ENCODE measurements at places on chromosomes 5 and 9.

DNA sequence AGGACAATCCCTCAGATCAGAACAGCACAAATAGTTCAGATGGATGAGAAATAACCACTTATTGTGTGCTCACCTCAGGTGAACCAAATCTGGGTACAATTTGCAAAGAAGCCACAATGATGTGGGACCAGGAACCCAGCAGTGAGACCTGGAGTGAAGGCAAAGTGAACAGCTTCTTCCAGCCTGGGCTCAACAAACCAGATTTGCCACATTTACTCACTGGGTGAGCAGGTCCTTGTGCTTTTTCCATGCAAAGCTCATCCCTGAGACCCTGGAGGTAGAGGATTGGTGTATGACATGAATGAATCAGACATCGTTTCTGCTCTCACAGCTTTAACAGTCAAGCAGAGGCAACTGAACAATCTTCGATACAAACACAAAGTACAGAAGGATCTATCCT is 29.1 kb upstream of the GRIA1 start:
- no peak for DNase-seq

- DNase-seq = no peak
Measured at GRCh38 chr5:104016646-104017045, 454.1 kb upstream of the NUDT12 start.

- DNase-seq = no peak
Measured at GRCh38 chr5:109691996-109692395, 2.3 kb downstream of the MAN2A1 start.

DNA sequence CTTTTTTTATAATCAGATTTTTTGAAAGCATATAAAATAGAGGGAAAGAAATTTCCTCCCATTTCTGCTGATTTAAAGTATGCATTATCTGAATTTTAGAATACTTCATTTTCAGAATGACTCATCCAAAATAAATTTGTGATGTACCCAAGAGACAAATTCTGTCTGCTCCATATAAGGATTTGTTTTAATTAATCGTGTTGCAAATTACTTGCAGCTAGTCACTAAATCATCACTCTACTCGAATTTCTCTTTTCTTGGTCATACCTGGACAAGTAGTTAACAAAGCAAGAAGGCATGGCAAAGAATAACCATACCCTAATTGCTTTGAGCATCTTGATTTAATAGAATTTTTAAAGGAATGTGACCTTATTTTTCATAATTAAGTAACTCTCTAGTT is 284.1 kb upstream of the GRAMD2B start:
- DNase-seq = no peak

- DNase-seq = no peak
Measured at GRCh38 chr5:152884006-152884405, 478.9 kb upstream of the NMUR2 start.

DNA sequence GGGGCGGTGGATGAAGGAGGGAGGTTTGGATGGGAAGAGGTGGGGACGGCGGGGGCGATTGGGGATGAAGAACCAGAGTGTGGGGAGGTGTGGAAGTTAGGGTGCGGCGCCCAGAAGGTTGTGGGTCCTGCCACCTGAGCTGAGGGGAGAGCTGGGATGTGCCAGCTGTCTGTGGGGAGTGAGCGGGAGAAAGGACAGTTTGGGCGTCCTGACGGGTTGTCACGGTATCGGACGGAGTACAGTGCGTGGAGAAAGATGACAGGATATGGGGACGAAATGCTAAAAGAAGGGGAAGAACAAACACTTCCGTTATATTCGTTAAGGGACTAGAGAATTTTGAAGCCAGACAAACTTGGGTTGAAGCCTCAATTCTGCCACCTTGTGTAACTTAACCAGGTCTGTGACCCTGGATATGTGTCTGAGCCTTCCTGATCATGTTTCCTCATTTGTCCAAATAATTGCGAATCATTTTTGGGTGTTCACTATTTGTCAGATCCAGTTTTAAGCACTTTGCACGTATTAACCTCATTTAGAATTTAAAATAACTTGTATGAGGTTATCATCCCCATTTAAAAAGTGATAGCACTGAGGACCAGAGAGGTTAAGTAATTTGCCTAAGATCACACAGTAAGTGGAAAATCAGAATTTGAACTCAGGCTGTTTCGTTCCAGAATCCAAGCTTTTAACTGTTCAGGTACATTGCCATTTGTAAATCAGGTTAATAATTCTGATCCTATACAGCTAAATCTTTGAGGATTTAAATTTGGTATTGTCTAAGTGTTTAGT is 689 bp downstream of the CNTRL start:
- DNase-seq = no peak

DNA sequence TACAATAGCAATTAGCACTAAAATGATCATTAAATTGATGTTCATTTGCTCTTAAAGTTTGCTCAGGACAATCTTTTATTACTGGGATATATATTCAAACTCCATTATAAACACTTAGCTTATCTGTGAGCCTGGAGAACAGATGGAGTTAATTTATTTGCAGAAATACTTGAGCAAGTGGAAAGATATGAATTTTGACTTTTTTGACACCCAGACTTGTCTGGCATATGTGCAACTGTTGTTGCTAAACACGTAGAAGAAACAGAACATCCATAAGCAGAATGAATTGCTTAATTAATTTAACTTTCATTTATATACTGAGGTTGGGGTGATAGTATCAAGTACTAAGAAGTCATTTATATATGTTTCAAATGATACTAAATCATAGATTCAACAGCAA is 820.7 kb upstream of the TYRP1 start:
- no peak for DNase-seq

DNA sequence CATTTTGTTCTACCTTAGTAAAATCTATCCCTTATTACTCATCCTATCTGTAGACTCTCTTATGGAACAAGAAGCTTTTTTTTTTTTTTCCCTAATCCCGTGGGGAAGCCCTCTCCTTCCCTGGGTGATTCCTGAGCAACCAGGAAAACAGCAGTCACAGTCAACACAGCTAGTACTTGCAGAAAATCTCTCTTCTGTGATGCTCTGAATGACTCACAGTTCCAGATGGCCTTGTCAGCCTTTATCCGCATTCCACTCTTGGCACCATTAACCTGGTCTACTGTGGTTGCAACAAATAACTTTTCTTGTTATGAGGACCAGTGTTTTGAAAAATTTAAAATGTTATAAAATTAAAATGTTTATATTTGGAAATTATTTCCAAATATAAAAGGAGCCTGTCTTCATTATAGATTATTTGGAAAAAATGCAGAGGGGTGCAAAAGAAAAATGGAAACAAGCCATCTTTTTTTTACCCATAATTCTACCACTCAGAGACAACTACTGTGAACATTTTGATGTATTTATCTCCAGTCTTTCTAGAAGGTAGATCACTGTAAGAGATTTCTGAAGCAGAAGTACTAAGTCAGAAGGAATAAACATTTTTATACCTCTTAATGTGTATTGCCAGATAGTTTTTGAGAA is 486.7 kb downstream of the RAB3C start:
- no peak for DNase-seq

- DNase-seq = no peak
Measured at GRCh38 chr5:75824323-75824722, 107.1 kb upstream of the POC5 start.

DNA sequence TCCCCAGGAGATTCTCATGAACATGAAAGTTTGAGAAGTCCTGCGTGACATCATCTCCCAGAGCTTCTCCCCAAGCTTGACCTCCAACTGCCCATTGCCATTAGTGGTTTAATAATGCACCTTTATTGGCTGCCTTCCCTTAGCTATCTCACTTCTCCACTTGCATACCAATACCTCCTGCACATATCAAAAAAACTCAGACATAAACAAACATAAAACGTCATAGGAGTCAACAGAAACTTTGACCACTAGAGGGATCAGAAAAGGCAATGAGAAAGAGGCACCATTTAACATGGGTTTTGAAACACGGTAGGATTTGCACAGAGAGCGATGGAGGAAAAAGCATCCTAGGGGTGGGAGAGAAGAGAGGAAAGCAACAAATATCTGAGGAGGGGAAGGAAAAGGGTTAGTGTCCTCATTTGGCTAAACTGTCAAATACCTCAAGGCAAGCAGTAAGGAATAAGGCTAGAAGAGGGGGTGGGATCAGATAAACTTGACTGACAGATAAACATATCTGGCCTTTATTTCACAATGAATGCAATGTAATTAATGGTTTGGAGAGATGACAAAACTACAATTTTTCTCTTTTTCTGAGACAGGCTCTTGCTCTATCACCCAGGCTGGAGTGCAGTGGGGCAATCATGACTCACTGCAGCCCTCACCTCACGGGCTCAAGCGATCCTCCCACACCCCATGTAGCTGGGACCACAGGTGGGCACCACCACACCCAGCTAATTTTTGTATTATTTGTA is 27.0 kb downstream of the GNAQ start:
- DNase-seq = no peak

GRCh38 chr5:135641319-135641718 is 62.5 kb upstream of the CXCL14 start:
- no peak for DNase-seq

DNA sequence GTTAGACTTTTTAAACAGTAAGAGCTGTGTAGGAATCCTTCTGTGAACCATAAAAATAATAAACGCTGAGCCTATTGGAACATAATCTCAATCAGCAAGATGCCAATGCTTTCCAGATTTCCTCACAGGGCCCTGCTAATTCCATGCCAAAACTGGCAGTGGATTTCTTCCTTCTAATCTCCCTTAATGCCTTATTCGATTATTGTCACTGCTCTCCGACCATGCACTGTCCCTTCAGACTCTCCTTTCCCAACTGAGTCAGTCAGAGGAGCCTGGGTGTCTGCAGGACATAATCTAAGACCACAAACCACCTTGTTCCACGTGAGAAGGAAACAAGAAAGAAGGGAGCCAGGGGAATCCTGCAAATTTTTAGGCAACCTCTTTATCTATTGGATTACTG is at the start of gene GABRA6:
Gene GABRA6, plus strand, starts transcription at position 261 of the 400 bp plus-strand sequence. CDS start 269 bp downstream, outside the sequence.
- DNase-seq = no peak

DNA sequence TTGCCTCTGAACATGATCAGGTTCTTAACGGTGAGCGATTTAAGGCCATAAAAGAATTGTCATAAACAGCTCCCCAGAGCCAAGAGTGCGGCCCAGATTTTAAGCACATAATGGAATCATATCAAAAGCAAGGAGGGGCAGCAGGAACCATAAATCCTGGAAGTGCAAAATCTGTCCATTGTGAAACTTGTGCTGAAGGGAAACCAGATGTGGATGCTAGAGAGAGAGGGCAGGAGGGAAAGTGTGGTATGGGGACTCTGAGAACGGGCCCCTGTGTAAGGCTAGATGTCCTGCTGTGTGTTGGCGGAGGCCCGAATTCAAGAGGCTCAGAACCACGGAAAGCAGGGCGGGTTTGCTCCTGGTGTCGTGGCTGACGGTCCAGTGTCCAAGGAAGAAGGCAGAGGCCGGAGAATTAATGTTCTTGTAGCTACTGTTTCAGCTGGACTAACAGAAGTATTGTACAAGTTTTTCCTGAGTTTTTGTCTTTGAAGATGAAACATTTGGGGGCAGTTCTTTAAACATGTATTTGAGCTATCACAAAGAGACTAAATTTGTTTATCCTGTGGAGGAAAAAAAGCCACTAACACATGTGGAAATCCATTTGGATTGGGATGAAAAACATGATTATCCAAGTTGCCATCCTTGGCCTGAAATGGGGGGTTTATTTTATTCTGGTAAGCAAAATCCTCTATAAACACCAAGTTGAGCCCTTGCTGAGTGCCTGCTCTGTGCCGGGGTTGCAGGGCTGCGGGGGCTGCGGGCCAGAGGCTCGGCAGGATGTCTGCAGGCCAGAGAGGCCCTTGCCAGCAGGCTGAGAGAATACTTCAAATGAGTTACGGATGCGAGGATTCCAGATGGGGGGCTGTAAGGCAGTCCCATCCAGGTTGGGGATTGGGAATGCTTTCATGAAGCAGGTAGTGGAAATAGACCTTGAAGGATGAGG is 9.2 kb upstream of the CXCL14 start:
- DNase-seq = no peak

DNA sequence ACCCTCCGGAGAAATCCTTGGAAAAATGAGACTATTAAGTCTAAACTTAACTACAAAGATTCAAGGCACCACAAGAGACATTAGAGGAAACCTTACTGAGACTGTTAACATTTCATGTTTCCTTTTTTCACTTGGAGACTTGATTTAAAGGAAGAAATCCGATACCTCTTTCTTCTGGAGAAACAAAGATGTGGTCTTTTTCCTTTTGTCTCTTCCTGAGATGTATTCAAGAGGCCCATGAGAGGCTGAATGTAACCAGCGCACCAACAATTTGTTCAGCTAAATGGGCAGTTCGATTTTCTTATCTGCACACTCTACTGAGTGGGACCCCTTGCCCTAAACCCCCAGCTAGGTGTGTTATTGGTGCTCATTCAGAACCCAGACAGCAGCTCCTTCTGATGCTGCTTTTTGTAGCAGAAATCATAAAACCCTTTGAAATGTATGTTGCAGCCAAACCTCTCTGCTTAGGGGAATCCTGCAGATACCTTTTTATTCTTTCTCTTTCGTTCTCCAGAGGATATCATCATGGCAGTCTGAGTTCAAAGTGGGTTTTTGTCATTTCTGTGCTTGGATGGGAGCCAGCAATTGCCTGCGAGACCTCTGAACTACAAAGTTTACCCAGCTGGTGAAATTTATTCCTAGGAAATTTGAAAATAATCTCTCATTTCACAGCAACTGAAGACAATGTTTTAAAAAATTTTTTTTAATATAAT is 41.9 kb upstream of the ACTBL2 start:
- DNase-seq = no peak

DNA sequence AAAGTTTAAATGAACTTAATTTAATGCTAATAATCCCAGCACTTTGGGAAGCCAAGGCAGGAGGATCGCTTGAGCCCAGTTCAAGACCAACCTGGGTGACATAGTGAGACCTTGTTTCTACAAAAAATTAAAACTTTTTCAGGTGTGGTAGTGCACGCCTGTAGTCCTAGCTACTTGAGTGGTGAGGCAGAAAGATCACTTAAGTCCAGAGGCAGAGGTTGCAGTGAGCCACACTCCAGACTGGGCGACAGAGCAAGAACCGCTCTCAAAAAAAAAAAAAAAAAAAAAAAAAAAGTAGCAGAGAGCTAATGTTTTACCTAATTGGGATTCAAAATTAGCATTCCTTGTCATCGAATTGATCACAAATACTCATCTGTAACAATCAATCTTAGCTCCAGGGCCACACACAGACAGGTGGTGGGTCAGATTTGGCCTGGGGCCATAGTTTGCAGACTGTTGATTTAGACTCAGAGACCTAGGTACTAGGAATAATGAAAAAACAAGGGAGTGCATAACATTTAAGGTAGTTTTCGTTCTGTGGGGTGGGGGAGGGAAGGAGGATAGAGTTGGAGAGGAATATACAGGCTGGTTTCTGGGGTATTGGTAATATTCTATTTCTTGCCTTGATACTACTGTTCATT is 21.4 kb downstream of the HSDL2 start:
- DNase-seq = no peak

DNA sequence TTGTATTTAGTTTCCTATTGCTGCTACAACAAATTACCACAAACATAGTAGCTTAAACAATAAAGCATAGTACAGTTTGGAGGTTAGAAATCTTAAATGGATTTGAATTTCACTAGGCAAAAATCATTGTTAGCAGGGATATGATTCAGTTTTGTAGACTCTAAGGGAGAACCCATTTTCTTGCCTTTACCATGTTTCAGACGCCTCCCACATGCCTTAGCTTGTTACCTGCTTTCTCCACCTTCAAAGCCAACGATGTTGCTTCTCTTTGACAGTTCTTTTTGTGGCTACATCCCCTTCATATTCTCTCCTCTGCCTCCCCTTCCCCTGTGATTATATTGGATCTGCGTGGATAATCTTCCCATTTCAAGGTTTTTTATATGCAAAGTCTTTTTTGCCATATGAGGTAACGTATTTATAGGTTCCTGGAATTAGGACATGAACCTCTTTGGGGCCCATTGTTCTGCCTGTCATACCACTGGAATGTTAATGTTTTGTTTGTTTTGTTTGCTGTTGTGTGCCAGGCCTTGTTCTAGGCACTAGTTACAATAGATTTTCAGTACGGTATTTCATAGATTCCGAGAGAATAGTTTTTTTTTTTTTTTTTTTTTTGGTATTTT is 54.1 kb downstream of the UHRF2 start:
- no peak for DNase-seq
